ENCODE measurements at places on chromosomes 3 and 15. TPM values are rescaled to one million over a fixed set of nuclear protein-coding genes. Genes with fewer than 3 reads are reported as not detected.
A peak's percentile ranks its signal among the peaks of the same experiment; 100 is the strongest.

GRCh38 chr3:123430266-123430665 lies 18.6 kb downstream of the ADCY5 start:
- peaks cover 27% of the 10 kb centered on the region for H3K27me3 ChIP-seq
- DNase-seq = no peak
- H3K4me1 ChIP-seq = peaks cover 13% of the 10 kb centered on the region
- no peak overlapping the region for H3K27ac ChIP-seq

- no peaks in the 10 kb centered on the region for H3K27me3 ChIP-seq
- peaks cover 42% of the 10 kb centered on the region for H3K4me1 ChIP-seq
Measured at GRCh38 chr3:55191911-55192775, 264.3 kb upstream of the LRTM1 start.

DNA sequence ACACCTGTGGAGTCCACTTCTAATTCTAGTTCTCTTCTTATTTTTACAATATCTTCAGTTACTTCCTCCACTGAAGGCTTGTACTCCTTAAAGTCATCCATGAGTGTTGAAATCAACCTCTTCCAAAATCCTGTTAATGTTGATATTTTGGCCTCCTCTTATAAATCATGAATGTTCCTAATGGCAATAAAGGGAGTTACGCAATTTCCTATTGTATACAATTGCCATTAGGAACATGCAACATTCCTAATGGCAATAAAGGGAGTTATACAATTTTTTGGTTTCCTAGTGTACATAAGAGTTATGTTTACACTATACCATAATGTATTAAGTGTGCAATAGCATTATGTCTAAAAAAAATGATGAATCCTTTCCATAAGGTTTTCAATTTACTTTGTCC lies 9.2 kb upstream of the TIGIT start:
- no peak for DNase-seq
- H3K36me3 ChIP-seq = no peaks in the 10 kb centered on the region
- H3K27ac ChIP-seq = no peak overlapping the region
- H3K4me1 ChIP-seq = no peaks in the 10 kb centered on the region
- no peak overlapping the region for H3K4me3 ChIP-seq
- no peaks in the 10 kb centered on the region for H3K27me3 ChIP-seq

GRCh38 chr15:99486371-99487336 lies 79.1 kb upstream of the MEF2A start:
- peaks cover 16% of the 10 kb centered on the region for H3K4me1 ChIP-seq
- peak overlapping the region; percentile 28 for H3K4me3 ChIP-seq
- DNase-seq = peak; percentile 46
- no peaks in the 10 kb centered on the region for H3K27me3 ChIP-seq
- H3K27ac ChIP-seq = no peak overlapping the region

GRCh38 chr3:50339485-50340146 lies 1.0 kb downstream of the RASSF1 start:
- DNase-seq = no peak
- no peak overlapping the region for H3K4me3 ChIP-seq
- H3K27me3 ChIP-seq = no peaks in the 10 kb centered on the region
- peaks cover 20% of the 10 kb centered on the region for H3K36me3 ChIP-seq
- peaks cover 20% of the 10 kb centered on the region for H3K4me1 ChIP-seq

- no peak for DNase-seq
- H3K4me1 ChIP-seq = no peaks in the 10 kb centered on the region
- H3K27me3 ChIP-seq = peaks cover 4% of the 10 kb centered on the region
- H3K4me3 ChIP-seq = no peak overlapping the region
Measured at GRCh38 chr15:100221471-100222348, 120.1 kb downstream of the ADAMTS17 start.

- H3K4me1 ChIP-seq = no peaks in the 10 kb centered on the region
- H3K36me3 ChIP-seq = no peaks in the 10 kb centered on the region
- no peaks in the 10 kb centered on the region for H3K27me3 ChIP-seq
- H3K27ac ChIP-seq = no peak overlapping the region
Measured at GRCh38 chr3:81442758-81443456, 318.5 kb downstream of the GBE1 start.

GRCh38 chr3:197692641-197693040 lies 44.1 kb downstream of the RUBCN start:
- no peaks in the 10 kb centered on the region for H3K4me1 ChIP-seq
- no peaks in the 10 kb centered on the region for H3K27me3 ChIP-seq
- peaks cover 22% of the 10 kb centered on the region for H3K36me3 ChIP-seq
- H3K27ac ChIP-seq = no peak overlapping the region

GRCh38 chr15:38708672-38709180 lies 144.1 kb upstream of the RASGRP1 start:
- H3K27me3 ChIP-seq = no peaks in the 10 kb centered on the region
- peaks cover 34% of the 10 kb centered on the region for H3K4me1 ChIP-seq
- H3K4me3 ChIP-seq = no peak overlapping the region
- DNase-seq = peak; percentile 36
- no peaks in the 10 kb centered on the region for H3K36me3 ChIP-seq

DNA sequence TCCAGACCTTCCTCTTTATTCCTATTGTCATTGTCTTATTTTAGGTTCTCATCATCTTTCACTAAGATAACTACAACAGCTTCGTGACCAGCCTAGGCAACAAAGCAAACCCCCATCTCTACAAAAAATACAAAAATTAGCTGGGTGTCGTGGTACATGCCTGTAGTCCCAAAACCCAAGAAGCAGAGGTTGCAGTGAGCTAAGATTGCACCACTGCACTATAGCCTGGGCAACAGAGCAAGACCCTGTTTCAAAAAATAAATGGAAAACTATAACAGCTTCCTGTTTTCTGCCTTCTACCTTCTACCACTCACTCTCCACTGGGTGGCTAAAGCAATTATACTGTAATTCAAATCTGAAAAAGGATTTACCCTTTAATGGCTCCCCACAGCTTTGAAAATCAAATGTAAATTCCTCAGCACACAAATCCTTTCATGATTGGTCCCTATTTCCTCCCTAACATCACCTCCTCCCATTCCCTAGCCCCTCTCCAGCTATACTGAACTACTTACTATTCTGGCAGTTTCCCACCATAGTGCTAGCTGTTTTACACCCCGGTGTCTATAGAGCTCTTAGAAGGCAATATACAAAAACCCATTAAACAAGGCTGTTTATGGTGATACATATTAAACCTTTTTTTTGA lies 33.4 kb downstream of the LRRFIP2 start:
- peaks cover 37% of the 10 kb centered on the region for H3K4me1 ChIP-seq
- no peak for DNase-seq
- H3K4me3 ChIP-seq = no peak overlapping the region
- peaks cover 46% of the 10 kb centered on the region for H3K36me3 ChIP-seq
- H3K27me3 ChIP-seq = no peaks in the 10 kb centered on the region

GRCh38 chr3:42094691-42095391 lies 3.7 kb downstream of the TRAK1 start:
- H3K4me1 ChIP-seq = peaks cover 47% of the 10 kb centered on the region
- no peak for DNase-seq
- no peak overlapping the region for H3K27ac ChIP-seq
- H3K4me3 ChIP-seq = no peak overlapping the region

- H3K27me3 ChIP-seq = no peaks in the 10 kb centered on the region
- H3K36me3 ChIP-seq = no peaks in the 10 kb centered on the region
- DNase-seq = no peak
- no peak overlapping the region for H3K4me3 ChIP-seq
- no peak overlapping the region for H3K27ac ChIP-seq
- H3K4me1 ChIP-seq = peaks cover 79% of the 10 kb centered on the region
Measured at GRCh38 chr3:149585401-149585726, 72.5 kb downstream of the WWTR1 start.

- no peaks in the 10 kb centered on the region for H3K4me1 ChIP-seq
- H3K27ac ChIP-seq = no peak within 1 kb of the TSS
- H3K4me3 ChIP-seq = no peak within 1 kb of the TSS
- no peaks in the 10 kb centered on the region for H3K36me3 ChIP-seq
Measured at GRCh38 chr15:45129651-45130129, at the start of the genes DUOX1 and DUOXA1. DUOX1 (plus strand) TSS chr15:45129994; CDS start chr15:45131967, 1,973 bp downstream. DUOXA1 (minus strand) TSS chr15:45129879; CDS start chr15:45123014, 6,865 bp downstream.

DNA sequence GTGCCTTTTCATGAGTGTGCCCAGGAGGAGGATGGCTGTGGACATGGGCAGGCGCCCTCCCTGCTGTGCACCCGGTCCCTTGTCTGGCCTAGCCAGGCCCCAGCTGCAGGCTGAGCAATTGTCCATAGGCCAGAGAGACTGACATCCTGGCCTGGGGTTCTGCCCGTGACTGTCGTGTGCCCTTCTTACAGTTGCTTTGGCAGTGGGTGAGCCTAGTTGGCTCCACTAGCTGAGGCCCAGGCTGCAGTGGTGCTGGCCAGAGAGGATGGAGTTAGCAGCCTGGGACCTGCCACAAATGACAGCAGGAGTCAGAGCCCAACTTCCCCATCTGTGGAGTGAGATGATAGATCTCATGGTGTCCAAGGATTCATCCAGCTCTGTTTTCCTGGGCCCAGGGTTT lies 9.0 kb upstream of the CHRNB4 start:
- H3K36me3 ChIP-seq = no peaks in the 10 kb centered on the region
- H3K27ac ChIP-seq = no peak overlapping the region
- DNase-seq = no peak
- no peaks in the 10 kb centered on the region for H3K27me3 ChIP-seq

- H3K27ac ChIP-seq = no peak overlapping the region
- H3K4me3 ChIP-seq = no peak overlapping the region
- no peaks in the 10 kb centered on the region for H3K27me3 ChIP-seq
- no peaks in the 10 kb centered on the region for H3K36me3 ChIP-seq
- no peak for DNase-seq
Measured at GRCh38 chr3:4755566-4755965, 223.7 kb upstream of the BHLHE40 start.

- H3K36me3 ChIP-seq = no peaks in the 10 kb centered on the region
- H3K27ac ChIP-seq = no peak overlapping the region
- no peaks in the 10 kb centered on the region for H3K27me3 ChIP-seq
- no peak overlapping the region for H3K4me3 ChIP-seq
Measured at GRCh38 chr3:113685956-113686721, 10.3 kb downstream of the USF3 start.

- H3K27ac ChIP-seq = no peak overlapping the region
- no peaks in the 10 kb centered on the region for H3K4me1 ChIP-seq
- H3K4me3 ChIP-seq = no peak overlapping the region
- DNase-seq = no peak
- peaks cover 2% of the 10 kb centered on the region for H3K36me3 ChIP-seq
Measured at GRCh38 chr15:25065286-25065685, 110.5 kb downstream of the SNRPN start.

GRCh38 chr15:69734699-69735098 lies 282.1 kb downstream of the RPLP1 start:
- no peaks in the 10 kb centered on the region for H3K27me3 ChIP-seq
- H3K27ac ChIP-seq = peak overlapping the region; percentile 93
- peaks cover 36% of the 10 kb centered on the region for H3K4me1 ChIP-seq

DNA sequence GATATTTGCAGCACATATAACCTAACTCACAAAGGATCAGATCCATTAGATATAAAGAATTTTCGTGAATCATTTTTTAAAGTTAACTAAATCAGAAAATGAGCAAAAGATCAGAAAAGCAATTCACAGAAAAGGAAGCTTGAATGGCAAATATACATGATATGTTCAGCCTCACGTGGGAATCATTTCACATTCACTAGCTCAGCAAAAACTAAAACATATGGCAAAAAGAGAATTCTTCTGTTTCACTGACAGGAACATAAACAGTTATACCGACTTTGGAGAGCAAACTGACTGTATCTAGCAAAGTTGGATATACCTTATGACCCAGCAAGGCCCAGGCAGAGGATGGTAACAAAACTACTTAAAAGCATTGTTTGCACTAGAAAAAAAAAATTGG lies 34.0 kb upstream of the NR2E3 start:
- no peaks in the 10 kb centered on the region for H3K27me3 ChIP-seq
- no peak overlapping the region for H3K27ac ChIP-seq
- peaks cover 14% of the 10 kb centered on the region for H3K4me1 ChIP-seq
- no peak for DNase-seq

The MITF gene
- total RNA-seq = 16.5 TPM

The TNFAIP8L3 gene
- 0.13 TPM for total RNA-seq

The ECE2 gene
- not detected for total RNA-seq

The ACAD11 gene
- total RNA-seq = 6.4 TPM

The PCLAF gene
- total RNA-seq = 116 TPM

The FGF12 gene
- total RNA-seq = not detected

The ACTC1 gene
- 5.8 TPM for total RNA-seq

The CNTN4 gene
- not detected for total RNA-seq

The RAB5A gene
- total RNA-seq = 57.6 TPM

The TRIM69 gene
- total RNA-seq = 9.1 TPM

The LRRC31 gene
- total RNA-seq = not detected
